ENCODE measurements at places on chromosomes 2 and 18.

DNA sequence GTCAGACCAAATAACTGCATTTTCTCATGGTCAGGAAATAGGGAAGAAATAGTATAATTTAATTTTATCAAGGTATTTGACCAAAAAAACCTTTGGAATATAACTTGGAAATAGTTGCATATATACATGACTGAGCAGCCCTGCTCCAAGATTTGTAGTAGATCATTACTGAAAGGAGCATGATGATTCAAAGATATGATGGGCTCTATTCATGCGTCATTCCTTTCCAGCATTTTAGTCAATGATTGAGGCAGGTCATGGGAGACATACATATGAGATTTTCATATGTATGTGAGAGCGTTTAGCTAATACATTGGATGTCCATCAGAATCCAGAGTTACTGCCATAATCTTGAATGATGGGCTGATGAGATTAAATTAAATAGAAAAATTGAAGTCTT lies 74.5 kb downstream of the CAB39 start:
- DNase-seq, result no peak

- no peak for DNase-seq
These were observed 22.2 kb downstream of the SNORC start for GRCh38 chr2:232892221-232892620.

GRCh38 chr2:64698177-64698643 lies 44.5 kb upstream of the SERTAD2 start:
- no peak for DNase-seq

DNA sequence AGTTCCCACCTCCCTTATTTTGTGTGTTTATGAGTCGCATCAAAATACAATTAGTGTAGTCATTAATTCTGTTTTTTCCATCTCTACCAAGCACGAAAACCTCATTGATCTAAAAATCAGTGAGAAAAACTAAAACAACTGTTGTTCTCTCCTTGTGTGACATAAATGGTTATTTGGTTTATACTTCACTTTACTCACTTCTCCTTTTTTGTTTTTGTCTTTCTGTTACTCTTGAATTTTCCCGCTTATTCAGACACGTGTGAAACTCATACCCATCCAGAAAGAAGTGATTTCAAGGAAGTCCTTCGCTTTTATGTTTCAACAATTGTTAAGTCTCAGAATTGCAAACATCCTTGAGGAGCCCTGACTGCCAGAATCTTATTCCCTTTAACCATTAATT lies 121.6 kb downstream of the EML6 start:
- DNase-seq, result no peak

DNA sequence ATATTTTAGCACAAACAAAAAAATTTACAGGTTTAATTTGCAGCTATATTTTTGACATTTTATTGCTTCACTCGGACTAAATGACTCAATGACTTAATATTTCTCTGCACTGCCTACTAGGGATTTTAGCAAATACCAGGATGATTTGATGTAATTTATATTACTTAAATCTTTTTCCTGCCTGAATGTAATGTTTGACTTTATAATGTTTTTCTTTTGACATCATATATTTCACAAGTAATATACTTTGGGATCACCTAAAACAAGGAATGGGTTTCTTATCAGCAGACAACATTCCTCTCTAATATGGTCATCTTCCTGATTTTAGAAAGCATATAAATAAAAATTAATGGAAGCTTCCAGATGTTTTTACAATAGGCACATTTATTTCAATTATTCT lies 253.2 kb upstream of the EPC2 start:
- no peak for DNase-seq

GRCh38 chr18:63848159-63848558 lies 39.3 kb upstream of the SERPINB2 start:
- peak; percentile 49 for DNase-seq

GRCh38 chr2:73855526-73855925 lies 26.8 kb downstream of the STAMBP start:
- no peak for DNase-seq

DNA sequence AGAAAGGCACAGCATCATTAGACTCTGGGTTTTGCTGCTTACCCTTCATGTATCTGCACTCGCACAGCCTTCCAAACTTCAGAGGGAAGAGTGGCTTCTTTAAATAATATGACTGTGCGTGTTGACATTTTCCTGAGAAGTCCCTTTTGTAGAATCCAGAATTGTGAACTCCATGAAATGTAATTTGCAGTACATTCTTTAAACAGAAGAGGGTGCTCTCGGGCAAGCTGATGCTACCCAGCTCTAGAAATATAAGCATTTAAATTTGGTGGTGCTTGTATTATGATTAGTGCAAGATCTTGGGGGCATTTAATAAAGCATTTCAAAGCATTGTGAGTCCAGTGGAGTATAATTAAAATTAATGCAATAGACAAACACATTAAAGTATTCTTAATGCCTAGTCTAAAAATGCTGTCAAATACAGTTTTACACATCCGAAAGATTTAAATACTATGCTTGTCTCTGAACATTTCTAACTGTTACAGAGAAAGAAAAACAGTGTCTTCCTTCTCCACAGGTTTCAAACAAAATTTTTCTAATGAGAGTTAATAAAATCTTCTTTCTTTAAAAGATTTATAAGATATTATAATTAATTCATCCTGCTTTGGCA lies 17.3 kb upstream of the GTF2A1L start:
- peak; percentile 22 for DNase-seq

GRCh38 chr2:5720426-5720825 lies 28.2 kb downstream of the SOX11 start:
- DNase-seq, result no peak

DNA sequence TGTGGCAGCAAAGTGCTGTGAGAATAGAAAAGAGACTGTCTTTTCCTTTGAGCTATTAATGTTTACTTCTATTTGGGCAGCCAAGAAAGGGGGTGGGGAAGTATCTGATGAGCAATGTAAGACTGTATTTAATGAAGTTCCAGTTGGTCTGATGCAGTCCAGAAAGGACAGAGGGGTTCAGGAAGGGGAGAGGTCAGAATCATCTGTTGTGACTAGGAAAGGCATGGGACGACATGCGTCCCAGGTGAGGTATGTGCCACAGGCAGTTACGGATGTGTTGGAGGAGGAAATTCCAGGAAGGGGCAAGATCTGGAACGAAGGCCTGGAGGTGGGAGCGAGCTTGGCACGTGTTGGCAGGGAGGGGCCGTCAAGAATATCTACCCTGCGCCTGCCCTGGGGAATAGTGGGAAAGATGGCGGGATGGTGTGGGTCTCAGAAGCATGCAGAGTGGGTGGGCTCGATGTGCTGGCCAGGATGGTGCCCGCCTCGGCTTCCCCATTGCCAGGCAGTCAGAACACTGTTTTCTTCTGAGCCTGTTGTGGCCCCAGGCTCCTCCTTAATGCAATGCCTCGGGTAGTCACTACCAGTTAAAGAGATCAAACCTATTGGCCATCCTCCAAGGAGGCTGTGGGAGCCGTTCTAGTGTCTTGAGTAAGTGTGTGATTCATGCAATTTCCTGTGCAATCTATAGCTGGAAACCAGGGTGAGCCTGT lies 57.8 kb upstream of the TXNDC2 start:
- DNase-seq, result no peak

DNA sequence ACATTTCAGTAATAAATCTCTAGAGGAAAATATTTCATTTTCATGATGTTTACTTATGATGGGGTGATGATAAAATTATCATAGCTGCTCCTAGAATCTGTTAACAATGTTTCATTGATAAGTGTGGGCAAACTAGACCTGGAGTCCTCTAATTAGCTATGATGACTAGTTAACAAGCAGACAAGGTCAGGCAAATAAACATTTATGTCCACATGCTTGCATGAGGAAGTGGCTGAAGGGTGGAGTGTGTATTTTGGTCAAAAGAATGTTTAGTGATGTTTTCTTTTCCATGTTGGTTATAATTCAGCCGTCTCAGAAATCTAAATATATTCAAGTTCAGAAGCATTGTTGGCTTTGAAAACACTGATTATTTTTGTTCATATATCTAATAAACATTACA lies 99.9 kb upstream of the FN1 start:
- no peak for DNase-seq

- DNase-seq, result no peak
These were observed 88.2 kb downstream of the DTNB start for GRCh38 chr2:25585189-25585588.

GRCh38 chr2:154740361-154740760 lies 41.9 kb downstream of the KCNJ3 start:
- peak; percentile 83 for DNase-seq

DNA sequence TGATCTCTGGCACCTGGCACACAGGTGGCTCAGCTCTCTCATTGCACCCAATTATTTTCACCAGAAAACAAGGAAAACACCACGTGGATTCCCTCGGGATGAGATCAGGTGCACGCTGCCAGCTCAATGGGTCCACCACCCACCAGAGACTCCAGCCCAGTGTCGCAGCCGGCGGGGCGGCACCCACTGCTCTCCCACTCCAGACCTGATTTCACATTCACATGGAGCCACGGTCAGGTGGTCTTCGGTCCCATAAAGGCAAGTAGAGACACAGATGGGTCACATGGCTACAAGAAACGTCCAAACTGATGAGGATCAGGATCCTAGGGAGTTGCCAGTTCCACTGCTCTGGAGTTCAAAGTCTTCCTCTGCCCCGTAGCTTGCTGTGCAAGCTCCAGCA lies 217.6 kb downstream of the ANKRD30B start:
- DNase-seq, result no peak

GRCh38 chr2:214560618-214561190 lies 149.8 kb downstream of the VWC2L start:
- DNase-seq, result no peak

GRCh38 chr2:8508766-8509165 lies 173.1 kb upstream of the ID2 start:
- no peak for DNase-seq

DNA sequence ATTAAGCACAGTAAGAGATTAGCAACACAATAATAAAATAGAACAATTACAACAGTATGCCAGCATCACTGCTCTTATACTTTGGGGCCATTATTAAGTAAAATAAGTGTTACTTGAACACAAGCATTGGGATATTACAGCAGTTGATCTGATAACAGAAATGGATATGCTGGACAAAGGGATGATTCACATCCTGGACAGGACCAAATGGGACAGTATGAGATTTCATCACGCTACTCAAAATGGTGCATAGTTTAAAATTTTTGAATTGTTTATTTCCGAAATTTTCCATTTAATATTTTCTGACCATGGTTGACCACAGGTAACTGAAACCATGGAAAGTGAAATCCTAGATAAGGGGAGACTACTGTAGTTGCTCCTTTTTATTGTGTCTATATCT lies 138.2 kb downstream of the UBR3 start:
- no peak for DNase-seq

DNA sequence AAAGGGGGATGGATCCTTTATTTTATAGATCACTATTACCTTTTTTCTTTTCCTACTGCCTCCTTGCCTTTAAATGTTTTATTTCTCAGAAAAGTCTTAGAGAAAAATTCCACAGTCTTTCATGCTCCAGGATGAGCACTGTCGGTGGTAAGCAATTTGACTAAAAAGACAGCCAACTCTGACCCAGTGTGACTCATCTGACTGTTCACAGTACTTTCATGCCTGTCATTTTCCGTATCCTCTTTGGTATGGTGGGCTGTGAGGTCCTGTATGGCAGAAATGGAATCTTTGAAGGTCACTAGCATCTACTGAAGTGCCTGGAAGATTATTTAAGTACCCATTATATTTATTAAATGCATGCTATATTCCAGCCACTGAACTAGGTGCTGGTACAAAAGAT lies 2.1 kb upstream of the RFTN2 start:
- DNase-seq, result no peak

GRCh38 chr18:58819051-58819450 lies 45.6 kb upstream of the ZNF532 start:
- no peak for DNase-seq

GRCh38 chr18:77461062-77461688 lies 211.5 kb downstream of the GALR1 start:
- no peak for DNase-seq

- DNase-seq, result no peak
These were observed 389.5 kb downstream of the RND3 start for GRCh38 chr2:150097901-150098531.

DNA sequence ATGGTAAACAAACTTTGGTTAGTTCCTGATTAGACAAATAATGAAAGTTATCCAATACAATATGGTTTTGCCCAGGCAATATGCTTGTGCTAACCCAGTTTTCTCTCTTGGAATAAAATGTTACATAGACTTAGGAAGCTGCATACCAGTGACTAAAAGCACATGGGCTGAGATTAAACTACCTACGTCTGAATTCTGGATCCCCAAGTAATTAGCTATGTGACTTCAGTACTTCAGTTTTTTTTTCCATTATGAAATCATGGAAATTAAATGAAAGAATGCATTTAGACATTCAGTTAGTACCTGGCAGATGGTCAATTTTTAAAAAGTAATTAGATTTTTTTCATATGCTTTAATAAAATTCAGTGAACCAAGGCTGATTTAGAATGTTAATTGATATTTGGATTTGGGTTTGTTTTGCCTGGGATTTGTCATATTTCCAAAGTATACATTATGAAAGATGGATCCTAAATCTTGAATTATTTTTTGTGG lies 213.9 kb downstream of the PTH2R start:
- peak; percentile 19 for DNase-seq

DNA sequence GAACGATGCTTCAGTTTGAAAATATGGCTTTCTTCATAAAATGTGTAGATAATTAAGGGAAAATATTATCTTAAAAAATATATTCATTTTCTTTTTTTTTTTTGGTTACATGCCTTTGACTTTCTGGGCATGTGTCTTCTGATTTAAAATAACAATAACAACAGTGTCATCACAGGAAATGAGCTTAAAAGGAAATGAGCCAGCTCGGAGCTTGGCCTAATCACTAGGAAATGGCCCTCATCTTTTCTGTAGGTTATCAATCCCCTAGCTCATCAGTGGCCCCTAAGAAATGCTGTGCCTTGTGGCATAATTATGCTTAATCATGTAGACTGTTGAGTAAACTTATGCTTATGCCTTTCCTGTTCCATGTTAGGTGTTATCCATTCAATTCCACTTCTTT lies 141.8 kb upstream of the FHL2 start:
- no peak for DNase-seq

GRCh38 chr2:55364189-55365055 lies 55.2 kb downstream of the CCDC88A start:
- DNase-seq, result no peak

- DNase-seq, result no peak
These were observed 44.9 kb downstream of the ANKMY1 start for GRCh38 chr2:240512666-240513535.

DNA sequence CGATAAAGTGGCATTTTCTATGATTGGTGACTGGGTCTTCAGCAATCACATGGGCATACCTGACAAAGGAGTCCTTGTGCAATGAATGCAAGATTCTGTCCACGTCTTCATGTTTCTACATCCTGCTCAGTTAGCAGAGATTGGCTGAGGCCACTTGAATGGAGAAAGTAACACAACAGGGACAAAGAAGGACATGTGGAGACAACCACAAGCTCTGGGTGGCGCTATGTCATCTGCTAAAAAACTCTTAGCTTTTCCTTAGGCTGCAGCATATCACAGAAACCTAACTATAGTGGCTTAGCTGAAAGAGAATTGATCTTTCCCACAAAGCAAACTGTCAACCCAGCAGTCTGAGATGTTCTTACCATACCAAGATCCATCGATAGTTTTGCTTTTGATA lies 1109.7 kb downstream of the SOCS6 start:
- DNase-seq, result no peak

Data from NCI-H524 (cell line).